ENCODE measurements at places on chromosomes 11 and 22.

DNA sequence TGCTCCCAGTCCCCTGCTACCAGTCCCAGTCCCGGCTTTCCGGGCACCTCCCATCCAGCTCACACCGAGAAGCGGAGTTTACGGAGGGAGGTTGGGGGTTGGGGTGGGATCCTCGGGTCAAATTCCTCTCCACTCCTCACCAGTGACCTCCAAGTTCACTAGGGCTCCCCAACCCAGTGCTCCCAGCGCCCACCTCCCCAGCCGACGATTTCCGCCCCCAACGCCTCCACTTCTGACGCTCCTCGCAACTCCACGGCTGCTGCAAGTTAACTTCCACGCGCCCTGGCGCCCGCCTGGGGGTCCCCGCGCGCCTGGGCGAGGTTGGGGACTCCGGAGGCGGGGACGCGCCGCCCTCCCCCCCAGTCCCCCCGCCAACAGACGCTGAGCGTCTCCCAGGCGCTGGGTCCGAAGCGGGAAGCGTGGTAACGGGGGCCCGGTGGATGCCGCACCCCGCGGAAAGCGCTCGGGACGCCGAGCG, 526 bp downstream of the TPST2 start:
- DNase-seq = no peak

- DNase-seq = no peak
These were observed 64.0 kb downstream of the CCDC83 start for GRCh38 chr11:85918910-85919794.

GRCh38 chr11:15897211-15897960, 459.0 kb downstream of the SOX6 start:
- no peak for DNase-seq

- DNase-seq = no peak
These were observed 51.8 kb upstream of the SC5D start for GRCh38 chr11:121240650-121241303.

DNA sequence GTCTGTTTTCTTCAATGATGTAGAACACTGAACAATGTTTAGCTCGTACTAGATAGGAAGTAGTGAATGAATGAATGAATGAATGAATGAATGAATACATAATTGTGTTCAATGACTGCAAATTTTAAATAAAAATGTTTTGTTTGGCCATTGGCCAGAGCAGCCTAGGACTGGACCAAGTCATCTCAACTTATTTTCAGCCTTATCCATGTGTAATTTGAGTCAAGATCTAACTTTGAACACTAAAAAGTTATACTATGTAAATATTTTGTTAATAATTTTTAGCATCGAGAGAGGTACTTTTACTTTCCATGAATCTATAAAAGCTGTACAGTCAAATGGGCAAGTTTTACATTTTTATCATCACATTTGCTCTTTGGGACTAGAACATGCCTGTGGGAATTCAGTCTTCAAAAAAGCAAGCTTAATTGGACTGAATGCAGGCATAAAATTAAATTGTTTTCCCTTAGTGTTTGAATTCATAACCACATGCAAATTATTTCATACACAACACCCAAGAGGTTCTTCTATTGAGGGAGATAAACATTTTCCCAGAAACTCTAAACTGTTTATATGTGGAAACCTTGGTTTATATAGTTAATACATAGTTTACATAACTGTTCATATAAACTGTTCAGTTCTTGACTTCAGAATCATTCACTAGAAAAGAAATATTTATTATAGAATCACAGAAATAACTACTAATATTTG, 222.1 kb upstream of the ANO3 start:
- DNase-seq = no peak

- DNase-seq = no peak
These were observed 746.4 kb downstream of the OPCML start for GRCh38 chr11:132785878-132786277.

- no peak for DNase-seq
These were observed 8.2 kb downstream of the TOM1 start for GRCh38 chr22:35307892-35308291.

DNA sequence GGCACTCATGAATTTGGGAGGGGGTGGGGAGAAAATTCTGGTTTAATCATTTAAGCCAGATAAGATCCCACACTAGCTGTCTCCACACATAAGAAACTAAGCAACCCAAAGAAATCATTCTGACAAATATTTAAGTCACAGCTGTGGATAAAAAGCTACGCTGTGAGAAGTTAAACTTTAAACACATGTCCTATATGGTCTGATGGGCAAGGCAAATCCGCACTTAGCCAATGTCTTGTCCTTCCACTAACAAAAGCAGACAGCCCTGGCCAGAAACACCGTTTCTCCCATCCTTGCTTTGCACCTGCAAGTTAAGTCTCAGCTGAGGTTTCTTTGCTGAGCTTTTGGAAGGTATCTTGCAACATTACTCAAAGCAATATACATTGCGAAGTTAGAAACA, 68.0 kb downstream of the ETS1 start:
- no peak for DNase-seq

- no peak for DNase-seq
These were observed 315.0 kb downstream of the BRD1 start for GRCh38 chr22:49512487-49513165.

DNA sequence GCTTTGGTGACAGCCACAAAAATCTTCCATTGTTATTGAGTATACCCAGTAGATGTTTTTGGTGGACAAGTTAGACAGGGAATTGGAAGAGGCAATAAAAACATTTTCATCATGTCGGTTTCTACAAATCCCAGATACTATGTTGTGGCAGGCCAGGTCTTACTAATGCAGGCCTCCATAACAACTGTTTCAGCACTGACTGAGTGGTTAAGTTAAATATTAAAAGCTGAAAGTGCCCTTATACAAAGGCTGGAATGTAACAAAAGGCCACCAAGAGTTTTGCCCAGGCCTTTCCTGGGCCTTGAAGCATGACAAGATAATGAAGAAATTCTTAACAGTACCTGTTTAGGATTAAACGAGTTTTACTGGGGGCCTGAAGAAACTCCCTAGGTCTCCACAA, 29.3 kb downstream of the DMC1 start:
- no peak for DNase-seq

GRCh38 chr11:69083531-69084247, 35.0 kb downstream of the TPCN2 start:
- DNase-seq = no peak

DNA sequence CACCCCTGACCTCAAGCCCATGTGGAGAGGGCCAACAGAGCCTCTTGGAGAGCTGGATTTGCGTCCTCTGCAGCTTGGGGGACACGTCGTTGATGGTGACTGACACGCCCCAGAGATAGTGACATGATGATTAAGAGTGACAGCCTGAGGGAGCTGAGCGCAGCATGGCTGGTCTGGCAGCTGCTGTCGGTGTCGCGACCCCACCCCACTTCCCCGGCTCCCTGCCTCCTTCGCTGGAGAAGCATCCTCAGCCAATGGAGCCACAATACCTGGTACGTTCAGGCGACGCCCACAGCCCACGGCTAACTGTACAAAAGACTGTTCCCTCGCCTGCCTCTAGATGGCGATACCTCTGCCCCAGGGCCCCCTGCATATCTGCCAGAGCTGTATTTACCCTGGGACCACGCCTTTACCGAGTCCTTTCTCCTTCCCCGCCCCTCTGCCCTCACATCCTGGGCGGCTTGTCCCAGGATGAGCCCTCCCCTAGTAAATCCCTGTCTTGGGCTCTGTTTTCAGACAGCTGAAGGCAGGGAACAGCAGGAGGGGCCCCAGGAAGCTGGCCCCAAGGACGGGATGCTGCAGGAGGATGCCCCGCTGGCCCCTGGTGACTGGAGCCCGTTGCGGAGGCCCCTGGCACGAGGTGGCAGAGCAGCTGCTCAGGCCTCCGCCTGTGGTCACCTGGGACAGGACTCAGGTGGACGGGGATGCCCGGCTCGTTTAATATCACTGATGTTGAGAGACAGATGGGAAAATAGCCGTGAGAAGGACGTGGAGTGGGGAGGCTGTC, 90.6 kb downstream of the RPS6KA4 start:
- peak; percentile 57 for DNase-seq

DNA sequence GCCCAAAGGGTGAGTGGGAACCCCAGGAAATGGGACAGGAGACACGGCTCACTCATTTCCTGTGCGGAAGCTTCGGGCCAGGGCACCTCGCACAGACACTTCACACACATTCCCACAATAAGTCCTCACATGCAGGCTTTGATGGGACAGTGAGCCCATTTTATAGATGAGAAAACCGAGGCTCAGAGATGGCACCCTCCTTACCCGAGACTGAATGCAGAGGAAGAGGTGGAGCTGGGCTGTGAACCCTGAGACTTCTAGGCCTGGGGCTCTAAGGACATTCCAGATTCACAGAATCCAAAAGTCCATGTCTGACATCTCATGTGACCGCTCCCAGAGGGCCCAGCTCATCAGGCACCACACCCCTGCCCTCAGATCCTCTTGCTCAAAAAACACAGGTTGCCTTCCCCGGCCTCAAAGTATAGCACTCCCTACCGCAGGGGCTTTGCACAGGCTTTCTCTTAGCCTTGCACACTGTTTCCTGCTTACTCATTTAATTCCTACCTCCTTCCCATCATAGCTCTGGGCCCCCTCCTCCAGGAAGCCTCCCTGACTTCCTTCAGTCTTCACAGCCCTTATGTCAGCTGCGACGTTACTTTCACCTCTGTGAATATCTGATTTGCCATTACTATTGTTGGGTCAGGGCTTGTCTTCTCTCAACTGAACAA, 57.1 kb upstream of the TCF20 start:
- no peak for DNase-seq

GRCh38 chr11:72981971-72982685, 160.0 kb downstream of the FCHSD2 start:
- no peak for DNase-seq

- DNase-seq = no peak
These were observed 134.3 kb upstream of the SESN3 start for GRCh38 chr11:95365348-95365747.

Data from activated T-cell treated with anti-CD3 and anti-CD28 coated beads for 1 hour (primary cell).